ENCODE measurements at places on chromosomes 6 and 20.
A peak's percentile ranks its signal among the peaks of the same experiment; 100 is the strongest.

GRCh38 chr6:130050230-130050629 is 31.8 kb downstream of the L3MBTL3 start:
- no peak for DNase-seq

- DNase-seq, result no peak
Observed at GRCh38 chr6:41626917-41627316, 11.4 kb upstream of the MDFI start.

- DNase-seq, result no peak
Observed at GRCh38 chr20:57658833-57659516, 38.7 kb upstream of the ZBP1 start.

- DNase-seq, result no peak
Observed at GRCh38 chr6:53734473-53735299, 60.1 kb upstream of the LRRC1 start.

GRCh38 chr6:26477426-26477825 is 19.7 kb downstream of the BTN2A1 start:
- no peak for DNase-seq

- DNase-seq, result no peak
Observed at GRCh38 chr6:766625-767024, 73.7 kb upstream of the EXOC2 start.

DNA sequence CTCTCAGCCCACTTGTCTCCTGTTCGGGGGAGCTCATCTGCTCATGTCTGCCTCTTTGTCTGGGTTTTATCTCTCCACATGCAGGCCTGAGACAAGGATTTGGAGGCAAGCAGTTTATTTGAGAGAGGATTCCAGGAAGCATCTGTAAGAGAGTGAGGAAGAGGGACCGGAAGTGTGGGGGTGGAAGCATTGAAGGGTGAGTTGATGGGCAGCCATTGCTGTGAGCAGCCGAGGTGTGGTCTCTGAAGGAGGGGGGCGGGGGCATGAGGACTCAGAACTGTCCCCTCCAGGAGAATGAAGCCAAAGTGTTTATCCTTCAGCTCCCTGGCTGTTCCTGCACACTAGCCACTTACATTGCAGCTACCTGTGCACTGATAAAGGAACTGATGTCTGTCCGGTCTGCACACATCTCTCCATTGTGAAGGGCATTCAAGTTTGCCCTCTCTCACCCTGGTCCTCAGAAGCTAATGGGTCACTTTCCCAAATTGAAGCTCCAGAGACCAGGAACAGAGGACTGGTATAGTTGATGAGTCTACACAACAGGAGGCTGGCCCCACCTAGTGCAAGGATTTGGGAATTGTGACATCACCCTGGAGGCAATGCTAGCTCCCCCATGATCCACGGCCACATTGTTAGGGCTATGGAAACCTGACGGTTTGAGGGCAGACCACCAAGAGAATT is 100.5 kb upstream of the FOXA2 start:
- no peak for DNase-seq

- DNase-seq, result no peak
Observed at GRCh38 chr6:92427453-92427852, 991.9 kb downstream of the EPHA7 start.

DNA sequence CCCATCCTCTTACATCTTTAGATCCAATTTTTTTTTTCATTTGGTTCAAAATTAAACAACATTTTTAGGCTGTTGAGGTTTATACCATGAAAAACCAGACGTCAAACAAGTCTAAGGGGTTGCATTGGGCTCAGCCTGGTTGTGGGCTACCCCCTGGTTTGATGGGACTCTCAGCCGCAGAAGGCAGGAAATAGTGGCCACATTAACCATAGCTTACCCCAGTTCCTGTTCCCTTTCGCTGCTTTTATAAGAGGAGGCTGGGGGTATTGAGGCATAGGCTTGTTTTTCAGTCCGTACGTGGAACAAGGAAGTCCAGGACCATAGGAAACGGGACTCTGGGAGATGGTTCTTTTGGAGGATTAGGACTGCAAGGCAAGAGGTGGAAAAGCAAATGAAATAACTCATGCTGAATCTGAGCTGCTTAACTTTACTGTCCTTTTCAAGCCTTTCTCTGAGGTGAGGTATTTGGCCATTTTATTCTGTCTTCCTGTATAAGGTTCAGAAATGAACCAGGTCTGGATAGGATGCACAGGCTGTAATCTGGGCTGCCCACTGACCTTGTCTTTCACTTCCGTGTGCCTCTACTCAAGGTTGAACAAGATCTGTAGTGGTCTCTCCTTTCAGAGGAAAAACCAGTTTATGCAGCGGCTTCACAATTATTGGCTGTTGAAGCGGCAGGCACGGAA is 7.7 kb downstream of the BRPF3 start:
- DNase-seq, result peak; percentile 8

- no peak for DNase-seq
Observed at GRCh38 chr6:160108077-160108476, 13.5 kb upstream of the SLC22A1 start.

GRCh38 chr6:114142258-114142657 is 171.3 kb upstream of the HDAC2 start:
- no peak for DNase-seq

DNA sequence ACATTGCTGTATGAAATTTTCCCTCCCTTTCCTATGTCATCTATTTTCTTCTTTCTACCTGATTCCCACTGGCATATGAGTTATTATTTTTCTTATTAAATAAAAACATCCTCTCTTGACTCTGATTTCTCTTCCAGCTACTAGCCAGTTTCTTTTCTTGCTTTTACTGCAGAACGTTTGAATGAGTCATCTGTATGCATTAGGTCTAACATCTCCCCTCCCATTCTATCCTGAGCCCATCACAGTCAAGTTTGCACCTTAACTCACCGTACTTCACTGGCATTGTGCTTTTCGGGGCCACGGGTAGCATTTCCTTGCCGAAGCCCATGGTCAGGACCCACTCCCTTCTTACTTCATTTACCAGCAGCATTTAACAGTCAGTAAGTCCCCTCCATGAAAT is 65.7 kb downstream of the CARMIL1 start:
- no peak for DNase-seq

GRCh38 chr6:3625980-3626563 is 125.4 kb downstream of the PXDC1 start:
- no peak for DNase-seq

- no peak for DNase-seq
Observed at GRCh38 chr6:156879186-156879585, 102.0 kb downstream of the ARID1B start.

DNA sequence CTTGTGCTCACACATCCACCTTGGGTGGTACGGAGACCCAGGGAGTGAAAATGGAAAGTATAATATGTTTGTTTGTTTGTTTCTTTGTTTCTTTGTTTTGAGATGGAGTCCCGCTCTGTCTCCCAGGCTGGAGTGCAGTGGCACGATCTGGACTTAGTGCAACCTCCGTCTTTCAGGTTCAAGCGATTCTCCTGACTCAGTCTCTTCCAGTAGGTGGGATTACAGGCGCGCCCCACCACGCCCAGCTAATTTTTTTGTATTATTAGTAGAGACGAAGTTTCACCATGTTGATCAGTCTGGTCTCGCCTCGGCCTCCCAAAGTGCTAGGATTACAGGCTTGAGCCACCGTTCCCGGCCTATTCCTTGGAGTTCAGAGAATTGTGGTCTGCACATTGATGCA is 115.4 kb downstream of the TRIM27 start:
- no peak for DNase-seq

Measured in stimulated activated CD4-positive, alpha-beta T cell treated with anti-CD3 and anti-CD28 coated beads, Interleukin-1b, Interleukin-23, amount 100 ng/mL, for 1 hour (primary cell).